Bronchial smooth muscle cell (primary cell): ENCODE measurements at places on chromosomes 12 and 14. TPM values are rescaled to one million over a fixed set of nuclear protein-coding genes. Genes with fewer than 3 reads are reported as not detected.

The HOXC12 gene
- not detected in 2 replicates for total RNA-seq

The A2ML1 gene
- total RNA-seq: under 0.01 and 0.17 TPM in 2 replicates

The CPNE6 gene
- not detected in 2 replicates for total RNA-seq

The ACSS3 gene
- total RNA-seq: 12.2 and 16.2 TPM in 2 replicates

The SLC38A2 gene
- total RNA-seq: 253 and 437 TPM in 2 replicates

The RTL1 gene
- total RNA-seq: under 0.01 TPM in 1 of 2 replicates, not detected in the other

The TAS2R43 gene
- 0.63 and 1.0 TPM in 2 replicates for total RNA-seq

The GZMH gene
- not detected in 2 replicates for total RNA-seq

The CAPZA3 gene
- total RNA-seq: not detected in 2 replicates

The LLPH gene
- 3.8 and 4.1 TPM in 2 replicates for total RNA-seq
